ENCODE measurements at places on chromosomes 6 and 20.

GRCh38 chr6:112683106-112683505 is 336.0 kb downstream of the RFPL4B start:
- DNase-seq = no peak

DNA sequence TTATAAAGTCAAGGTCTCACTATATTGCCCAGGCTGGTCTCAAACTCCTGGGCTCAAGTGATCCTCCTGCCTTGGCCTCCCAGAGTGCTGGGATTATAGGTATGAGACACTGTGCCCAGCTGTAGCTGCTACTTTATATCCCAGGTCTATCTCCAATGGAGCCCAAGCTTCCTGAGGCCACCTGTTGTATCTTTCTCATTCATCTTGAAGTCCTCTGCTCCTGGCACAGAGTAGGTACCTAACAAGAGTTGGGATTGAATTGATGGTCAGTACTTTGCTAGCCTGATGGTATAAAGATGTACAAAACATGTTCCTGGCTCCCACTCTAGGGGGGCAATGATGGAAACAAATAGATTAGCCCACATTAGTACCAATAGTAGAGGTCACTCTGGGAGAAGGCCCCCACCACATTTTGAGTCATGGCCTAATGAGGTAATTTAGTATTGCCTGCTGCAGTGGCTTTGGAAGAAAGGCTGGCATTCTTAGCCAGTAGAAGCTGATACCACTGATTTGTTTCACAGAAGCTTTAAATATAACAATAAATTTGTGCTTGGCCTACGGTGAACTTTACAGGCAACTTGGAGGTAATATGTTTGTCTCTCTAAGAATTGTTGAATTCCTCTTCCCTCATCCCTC is 5.4 kb downstream of the PTPN1 start:
- DNase-seq = no peak

DNA sequence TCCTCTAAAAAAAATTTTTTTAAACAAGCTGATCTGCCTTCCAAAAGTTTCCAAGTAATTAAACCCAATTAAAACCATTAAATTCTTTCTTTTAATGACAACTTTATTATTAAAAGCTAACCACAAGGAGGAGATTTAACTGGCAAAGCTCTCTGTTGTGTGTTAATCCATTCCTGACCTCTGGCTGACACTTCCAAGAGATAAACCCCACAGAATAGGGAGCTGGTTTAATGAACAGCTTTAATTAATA is 230.8 kb downstream of the EYA2 start:
- no peak for DNase-seq

DNA sequence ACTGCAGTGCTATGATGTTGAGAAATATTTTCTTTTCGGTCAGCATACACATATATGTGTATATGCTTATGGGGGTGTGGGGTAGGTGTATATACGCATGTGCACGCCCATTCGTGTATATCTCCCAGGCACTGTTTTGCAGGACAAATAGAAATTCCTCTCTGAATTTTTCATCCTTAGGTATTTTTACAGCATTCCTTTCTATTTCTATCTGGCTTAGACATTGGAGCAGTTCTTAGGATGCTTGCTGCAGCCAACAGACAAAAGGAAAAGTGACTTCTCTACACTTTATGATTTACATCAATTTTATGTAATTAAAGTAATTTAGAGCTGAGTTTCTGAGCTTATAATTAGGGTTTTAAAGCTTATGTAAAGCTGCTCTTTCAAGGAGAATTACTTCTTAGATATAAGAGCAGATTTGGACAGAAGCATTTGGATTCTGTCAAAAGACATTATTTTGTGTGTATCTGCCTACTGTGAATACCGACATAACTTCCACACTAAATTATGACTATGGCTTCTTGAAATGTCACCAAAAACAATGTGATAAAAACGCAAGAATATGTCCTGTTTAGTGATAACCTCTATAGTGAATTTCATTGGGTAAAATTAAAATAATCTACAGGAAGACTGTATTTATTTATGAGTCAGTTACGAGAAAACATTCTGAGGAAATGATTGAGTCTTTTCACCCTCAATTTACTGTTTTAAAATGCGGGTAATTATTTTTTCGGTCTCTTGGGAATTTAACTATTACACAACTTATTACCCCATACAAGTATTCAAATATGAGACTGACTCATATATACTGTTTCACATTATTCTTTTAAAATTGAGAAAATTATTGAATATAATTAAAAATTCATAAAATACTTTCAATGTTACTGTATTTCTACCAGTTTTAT is 21.3 kb upstream of the CEP43 start:
- no peak for DNase-seq

GRCh38 chr6:69901361-69901760 is 35.0 kb downstream of the COL19A1 start:
- DNase-seq = no peak

Measured in NCI-H1694 (cell line).